ENCODE measurements at places on chromosomes 7 and 10.
A peak's percentile ranks its signal among the peaks of the same experiment; 100 is the strongest.

DNA sequence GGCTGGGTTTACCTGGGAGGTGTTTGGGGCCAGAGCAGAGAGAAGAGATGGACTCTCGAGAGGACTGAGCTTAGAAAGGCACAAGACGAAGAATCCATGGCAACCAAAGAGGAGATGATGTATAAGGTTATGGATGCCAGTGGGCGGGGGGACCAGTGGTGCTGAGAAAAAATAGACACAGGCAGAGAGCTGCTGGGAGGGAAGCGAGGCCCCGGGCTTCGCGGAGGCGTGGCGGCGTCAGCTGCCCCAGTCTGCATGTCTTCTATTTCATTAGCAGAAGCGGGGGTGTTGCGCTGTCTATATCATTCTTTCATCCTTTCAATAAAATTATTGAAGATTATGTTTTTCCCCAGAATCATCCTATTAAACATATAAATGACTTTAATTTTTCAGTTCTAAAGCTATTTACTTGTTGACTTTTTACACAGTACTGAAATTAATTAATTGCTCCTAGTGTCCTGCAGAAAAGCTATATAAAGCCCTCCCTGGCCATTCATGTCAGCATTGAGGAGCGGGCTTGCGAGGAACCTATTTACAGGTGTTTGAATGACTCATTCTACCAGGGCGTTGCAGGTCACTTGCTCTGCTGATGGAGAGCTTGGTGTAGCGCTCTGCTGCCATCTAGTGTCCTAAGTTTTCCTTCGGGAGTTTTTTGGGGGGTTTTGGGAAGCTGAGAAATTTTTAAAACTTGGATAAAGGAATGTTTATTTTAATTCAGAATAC lies 42.9 kb upstream of the BHLHA15 start:
- peak; percentile 79 for DNase-seq

DNA sequence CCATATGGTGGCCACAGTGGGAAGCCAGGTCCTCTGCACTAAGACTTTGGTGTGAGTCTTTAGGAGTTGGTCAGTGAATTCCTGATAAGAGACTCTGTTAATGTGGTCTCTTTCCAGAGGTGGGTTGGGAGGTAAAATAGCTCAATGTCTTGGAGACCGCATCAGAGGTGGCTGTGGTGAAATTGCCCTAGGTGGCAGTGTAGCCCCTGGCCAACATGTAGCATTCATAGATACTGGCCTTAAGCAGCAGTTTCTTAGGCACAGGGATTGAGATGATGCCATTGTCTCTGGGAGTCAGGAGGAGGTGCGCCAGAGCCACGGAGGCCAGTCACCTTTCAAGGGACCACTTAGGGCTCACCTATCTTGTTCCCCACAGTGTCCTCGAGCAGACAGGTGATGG lies 202.8 kb downstream of the CREB5 start:
- DNase-seq: no peak

GRCh38 chr7:22920672-22921071 lies 93.3 kb downstream of the HYCC1 start:
- no peak for DNase-seq

DNA sequence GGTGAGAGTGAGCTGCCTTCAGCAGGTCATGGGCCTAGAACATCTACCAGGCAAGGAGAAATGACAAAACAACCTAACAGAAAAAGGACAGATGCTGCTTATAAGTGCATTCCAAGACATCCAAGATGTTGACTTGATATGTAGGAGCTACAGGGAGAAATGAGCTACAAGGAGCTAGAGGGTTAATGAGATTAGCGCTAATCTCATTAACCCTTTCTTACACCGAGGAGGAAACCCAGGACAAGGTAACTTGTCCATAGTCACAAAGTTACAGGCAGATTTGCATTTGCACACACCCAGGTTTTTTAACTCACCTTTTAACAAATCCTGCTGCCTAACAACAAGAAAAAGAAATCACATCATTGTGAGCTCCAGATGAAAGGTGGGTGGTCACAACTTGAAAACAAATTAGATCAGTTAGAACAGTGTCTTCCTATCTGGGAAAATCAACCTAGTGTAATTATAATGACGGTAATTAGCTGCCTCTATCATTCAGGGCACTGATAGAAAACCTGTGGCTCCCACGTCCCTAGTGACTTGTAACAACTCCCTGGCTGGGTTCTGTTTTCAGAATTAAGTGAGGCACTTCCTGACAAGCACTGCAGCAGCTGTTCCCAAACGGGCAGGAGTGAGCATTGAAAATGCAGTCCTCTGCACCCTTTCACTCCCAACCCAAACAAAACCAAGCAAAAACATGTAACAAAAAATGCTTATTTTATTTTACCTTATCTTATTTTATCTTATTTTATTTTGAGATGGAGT lies 5.7 kb downstream of the KIAA1549 start:
- peak; percentile 35 for DNase-seq

- no peak for DNase-seq
Measured at GRCh38 chr10:1316809-1317143, 260.6 kb downstream of the WDR37 start.

DNA sequence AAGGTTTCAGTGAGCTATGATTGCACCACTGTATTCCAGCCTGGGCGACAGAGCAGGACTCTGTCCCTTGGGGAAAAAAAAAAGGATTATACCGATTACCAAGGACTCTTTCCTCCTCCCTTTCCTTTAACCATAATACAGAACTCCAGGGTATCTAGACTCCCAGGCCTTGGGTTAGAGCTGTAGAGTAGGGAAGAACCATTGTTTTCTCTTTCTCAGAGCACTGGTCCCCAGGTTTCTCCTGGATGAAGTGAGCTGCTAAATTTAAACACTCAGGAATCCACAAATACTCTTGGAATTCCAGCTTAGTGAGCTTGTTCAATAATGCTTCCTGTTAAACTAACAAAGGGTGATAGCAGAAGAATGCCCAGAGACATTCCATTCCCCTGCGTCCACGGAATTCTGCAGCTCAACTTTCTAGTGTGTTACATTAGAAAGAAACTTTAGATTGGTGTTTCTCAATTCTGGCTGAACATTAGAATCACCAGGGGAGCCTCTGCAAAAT lies 14.6 kb upstream of the RPEL1 start:
- no peak for DNase-seq

DNA sequence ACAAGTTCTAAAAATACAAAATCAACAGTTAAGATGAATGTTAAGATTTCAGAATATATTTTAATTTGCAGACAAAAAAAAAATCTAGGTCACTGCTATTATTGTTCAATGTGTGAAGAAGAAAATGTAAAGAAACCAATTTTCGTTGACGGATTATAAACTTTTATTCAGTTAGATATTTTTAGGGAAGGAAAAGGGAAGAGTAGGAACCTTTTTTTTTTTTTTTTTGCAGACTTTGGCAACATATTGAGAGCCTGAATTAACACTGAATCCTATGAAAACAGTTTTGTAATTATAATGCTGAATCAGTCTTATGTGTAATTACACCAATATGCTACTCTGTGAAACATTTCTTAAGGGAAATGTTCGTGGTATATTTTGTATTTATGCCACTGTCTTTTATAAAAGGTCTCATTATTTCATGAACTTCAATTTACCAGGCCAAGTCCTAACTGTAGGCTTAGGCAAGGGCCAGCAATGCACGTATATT lies 106.3 kb downstream of the ST8SIA6 start:
- no peak for DNase-seq

DNA sequence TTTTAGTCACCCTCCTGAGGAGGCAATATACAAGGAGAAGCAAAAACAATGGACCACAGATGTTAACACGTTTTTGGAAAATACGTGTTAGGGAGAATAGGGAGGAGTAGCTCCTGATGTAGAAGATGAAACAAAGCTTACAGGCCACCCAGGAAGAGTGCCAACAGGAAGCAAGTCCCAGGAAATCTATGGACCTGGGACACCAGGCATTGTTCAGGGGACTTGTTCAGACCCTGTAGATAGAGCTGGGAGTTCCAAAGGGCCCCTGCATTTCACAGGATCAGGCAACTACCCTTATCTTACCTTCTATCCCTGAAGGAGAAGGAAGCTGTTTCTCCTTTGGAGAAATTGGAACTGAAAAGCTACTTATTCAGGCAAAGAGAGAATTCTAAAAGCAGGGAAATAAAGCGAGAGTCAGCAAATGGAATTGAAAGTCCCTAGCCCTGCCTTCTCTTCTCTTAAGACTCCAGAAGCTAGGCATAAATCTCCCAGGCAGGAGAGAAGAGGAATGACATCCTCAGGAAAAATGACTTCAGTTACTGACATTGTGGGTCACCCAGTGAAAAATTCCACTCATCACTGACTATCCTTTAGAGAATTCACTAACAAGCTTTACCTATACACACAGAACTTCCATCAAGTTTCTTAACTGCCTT lies 77.7 kb upstream of the FAM3C start:
- DNase-seq: no peak

GRCh38 chr7:35647171-35647574 lies 47.8 kb downstream of the HERPUD2 start:
- no peak for DNase-seq

- DNase-seq: no peak
Measured at GRCh38 chr7:128160296-128160695, 80.8 kb upstream of the LEP start.

- DNase-seq: no peak
Measured at GRCh38 chr7:137006293-137006692, 137.8 kb downstream of the CHRM2 start.

DNA sequence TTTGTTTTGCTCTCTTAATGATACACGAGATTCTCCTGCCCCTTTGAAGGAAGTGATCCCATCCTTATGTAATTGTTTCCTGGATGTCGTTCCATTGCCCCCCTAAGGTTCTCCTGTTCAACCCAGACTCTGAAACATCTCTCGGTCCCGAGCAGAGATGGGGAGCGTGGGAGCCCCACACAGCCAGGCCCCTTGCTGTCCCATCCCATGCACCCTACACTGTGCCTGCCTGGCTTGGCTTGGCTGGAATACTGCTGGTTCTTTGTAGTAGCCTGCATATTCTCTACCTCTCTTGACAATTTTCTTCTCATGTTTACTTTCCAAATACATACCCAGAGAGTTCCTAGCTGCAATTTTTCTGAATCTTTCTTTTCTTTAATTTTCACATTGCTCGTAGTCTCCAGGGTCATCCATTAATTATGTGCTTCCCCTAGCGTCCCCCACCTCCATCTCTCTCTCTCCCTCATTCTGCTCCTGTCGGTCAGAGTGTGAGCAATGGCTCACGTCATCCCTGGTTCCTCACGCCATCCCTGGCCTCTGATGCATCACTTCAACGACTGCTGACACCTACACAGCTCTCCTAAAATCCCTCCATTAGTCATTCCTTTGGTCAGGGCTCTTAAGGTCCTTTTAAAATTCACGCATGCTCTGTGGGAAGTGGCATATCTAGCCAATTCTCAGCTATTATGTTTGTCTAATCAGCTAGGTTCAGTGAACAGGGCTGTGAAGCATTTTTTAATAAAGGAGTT lies 32.5 kb upstream of the GPR158 start:
- DNase-seq: no peak

- DNase-seq: no peak
Measured at GRCh38 chr7:116331020-116331419, 120.7 kb downstream of the TES start.

DNA sequence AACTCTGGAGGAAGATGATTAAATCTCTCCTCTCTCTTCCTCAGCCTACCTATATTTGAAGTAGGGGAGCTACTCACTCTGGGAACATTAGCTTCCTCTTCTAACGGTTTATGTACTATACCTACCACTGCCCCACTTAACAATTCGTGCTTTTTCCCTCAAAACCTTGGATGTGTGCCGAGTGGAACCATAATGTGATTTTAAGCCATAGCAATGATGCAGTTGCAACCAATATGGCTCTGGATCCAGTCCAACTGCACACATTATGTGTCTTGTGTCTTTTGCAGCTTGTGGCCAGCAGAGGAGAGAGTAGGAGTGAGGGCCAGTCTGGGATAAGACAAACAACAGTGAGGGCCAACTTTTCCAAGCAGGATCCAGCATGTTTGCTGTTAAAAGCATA lies 170.7 kb downstream of the GATA3 start:
- DNase-seq: no peak

- DNase-seq: no peak
Measured at GRCh38 chr10:111972109-111972508, 211.5 kb downstream of the GPAM start.

DNA sequence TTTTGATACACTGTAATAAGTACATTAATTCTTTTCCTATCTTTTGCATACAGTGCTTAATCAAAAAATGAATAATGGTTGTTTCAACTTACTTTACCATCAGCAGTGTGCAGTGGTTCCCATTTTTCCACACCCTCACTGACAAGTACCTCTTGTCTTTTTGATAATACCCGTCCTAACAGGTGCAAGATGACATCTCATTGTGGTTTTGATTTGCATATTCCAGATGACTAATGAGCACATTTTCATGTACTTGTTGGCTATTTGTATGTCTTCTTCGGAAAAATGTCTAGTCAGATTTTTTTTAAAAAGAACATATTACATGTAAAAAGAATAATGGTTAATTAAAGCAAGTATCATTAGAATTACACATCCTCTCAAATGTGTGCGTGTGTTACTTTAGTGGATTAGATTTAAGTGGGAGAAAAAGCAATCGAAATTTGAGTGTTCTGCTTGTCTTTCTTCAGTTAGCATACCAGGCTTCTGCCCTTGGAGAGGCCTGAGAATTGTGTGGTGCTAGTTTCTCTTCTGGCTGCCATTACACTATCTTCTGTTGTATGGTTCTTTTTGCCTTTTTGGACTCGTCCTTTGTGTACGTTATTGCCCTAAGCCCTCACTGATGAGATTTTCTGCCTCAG lies 291.2 kb downstream of the AUTS2 start:
- DNase-seq: no peak

DNA sequence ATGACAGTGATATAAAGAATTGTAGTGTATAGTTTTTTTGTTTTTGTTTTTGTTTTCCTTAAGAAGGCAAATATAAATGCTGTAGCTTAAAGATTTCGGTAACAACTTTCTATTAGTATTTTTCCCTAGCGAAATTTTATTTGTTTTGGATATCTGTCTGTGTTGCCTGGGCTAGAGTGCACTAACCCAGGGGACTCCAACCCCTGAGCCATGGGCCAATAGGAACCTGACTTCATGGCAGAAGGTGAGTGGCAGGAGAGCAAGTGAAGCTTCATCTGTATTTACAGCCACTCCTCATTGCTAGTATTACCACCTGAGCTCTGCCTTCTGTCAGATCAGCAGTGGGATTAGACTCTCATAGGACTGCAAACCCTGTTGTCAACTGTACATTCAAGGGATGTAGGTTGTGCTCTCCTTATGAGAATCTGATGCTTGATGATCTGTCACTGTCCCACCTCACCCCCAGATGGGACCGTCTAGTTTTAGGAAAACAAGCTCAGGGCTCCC lies 65.4 kb upstream of the CCAR1 start:
- DNase-seq: no peak

GRCh38 chr10:61063901-61064300 lies 119.9 kb upstream of the RHOBTB1 start:
- DNase-seq: no peak

GRCh38 chr10:26725837-26726727 lies 28.6 kb downstream of the PDSS1 start:
- DNase-seq: no peak

Measured in NCI-H2107 (cell line).